Fibroblast of skin of left biceps (primary cell): ENCODE measurements at places on chromosomes 2 and 18.

DNA sequence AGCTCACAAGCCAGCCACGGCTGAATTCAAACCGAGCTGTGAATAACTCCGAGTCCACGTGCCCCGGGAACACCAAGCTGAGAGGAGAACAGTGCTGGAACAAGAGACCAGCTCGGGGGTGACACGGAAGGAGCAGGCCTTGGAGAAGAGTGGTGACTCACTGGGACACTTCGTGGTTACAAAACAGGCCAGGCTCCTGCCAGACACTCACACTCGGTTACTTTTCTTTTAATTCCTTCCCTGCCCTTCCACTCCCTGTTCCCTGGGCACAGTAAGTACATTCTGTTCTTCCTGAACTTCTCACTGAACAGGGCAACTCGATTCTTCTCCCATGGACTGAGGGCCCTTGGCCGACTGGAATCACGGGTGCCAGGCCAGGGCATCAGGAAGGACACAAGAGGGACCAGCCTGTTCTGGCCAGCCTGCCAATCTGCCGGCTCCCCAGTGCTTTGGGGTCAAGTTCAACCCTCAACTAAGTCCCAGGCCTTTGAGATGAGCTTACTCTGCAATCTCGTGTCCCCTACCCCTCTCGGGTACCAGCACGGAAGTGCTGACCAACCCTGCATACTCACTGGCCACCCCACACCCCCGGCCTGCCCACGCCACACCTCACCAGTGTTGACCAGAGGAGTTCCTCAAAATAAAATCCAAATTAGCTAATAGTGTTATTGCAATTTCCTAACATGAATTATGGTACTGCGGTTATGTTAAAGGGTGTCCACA lies 87.5 kb downstream of the TFCP2L1 start:
- DNase-seq = no peak

- DNase-seq = no peak
Measured at GRCh38 chr2:19848952-19849351, 52.8 kb downstream of the TTC32 start.

DNA sequence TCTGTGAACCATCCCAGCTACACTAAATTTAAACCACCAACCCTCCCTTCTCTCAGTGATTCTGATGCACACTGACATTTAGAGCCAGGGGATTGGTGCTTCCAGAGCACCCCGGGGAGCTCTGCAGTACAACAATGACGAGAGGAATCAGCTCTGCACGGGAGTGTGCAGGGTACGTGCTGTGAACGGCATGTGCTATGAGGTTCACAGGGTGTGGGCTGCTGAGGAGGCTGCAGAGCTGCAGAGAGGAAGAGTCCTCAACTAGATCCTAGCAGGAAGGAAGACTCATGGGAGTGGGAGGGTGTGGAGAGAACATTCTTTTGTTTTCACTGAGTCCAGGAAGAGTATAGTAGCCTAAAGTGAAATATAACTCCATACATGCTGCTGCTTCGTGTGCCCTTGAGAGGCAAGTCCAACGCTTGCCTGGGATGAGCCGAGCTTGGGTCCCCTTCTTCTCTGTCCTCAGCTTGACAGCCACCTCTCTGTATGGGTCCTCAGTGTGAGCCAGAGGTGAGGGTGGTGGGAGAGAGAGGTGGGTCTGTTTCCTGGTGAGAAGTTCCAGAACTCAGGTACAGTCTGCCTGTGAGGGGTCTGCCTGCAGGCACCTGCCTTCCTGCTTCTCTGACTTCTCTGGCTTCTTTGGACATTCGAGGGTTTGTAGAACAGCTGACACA lies 118.8 kb downstream of the CTIF start:
- no peak for DNase-seq

DNA sequence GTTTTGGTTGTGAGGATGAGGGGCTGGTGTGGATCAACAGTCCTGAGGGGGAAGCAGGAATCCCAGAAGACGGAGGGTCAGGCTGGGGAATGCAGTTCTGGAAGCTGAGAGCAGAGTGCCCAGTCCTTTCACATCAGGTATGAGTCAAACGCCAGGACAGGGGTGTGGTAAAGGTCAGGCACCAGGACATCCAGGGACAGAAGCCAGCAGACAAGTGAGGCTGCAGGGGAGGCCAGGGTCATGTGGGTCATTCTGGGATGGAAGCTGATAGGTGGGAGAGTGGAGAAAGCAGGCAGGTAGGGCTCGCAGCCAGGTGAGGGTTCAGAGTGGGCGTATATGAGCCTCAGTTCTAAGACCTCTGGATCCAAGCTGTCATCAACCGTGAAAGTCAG lies 12.8 kb upstream of the GNLY start:
- DNase-seq = no peak

DNA sequence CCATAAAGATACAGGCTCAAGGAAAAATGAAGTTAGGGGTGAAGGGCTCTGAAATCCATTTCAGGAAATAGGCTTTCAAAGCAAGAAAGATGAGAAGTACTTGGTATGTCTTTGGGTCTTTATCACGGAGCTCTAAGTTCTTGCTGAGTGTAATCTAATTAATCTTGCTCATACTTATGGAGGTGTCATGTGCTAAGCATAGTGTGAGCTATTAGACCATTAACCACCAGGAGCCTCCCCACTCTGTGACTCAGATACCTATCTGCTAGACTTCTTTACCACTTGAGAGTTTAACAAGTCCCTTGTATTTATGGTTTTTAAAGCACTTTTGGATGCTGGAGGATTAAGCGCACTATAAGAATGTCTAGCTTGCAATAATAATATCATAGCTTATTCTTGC lies 678.7 kb downstream of the EPHA4 start:
- no peak for DNase-seq

DNA sequence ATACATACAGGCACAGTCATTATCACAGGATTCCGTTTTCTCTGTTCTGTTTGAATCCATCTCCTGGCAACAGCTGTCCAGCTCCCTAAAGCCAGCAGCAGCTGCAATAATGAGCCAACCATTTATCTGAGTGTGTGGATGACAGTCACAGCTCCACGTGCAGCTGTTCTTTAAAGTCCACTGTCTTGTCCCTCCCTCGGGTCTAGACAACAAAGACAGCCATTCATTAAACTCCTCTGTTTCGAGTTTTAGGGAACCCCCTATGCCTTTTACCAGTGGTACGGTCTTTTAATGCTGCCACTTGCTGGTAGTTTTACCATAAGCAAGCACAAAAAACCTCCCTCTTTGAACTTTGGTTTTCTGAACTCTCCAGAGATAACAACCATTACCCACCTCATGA lies 16.0 kb upstream of the MSGN1 start:
- DNase-seq = no peak

DNA sequence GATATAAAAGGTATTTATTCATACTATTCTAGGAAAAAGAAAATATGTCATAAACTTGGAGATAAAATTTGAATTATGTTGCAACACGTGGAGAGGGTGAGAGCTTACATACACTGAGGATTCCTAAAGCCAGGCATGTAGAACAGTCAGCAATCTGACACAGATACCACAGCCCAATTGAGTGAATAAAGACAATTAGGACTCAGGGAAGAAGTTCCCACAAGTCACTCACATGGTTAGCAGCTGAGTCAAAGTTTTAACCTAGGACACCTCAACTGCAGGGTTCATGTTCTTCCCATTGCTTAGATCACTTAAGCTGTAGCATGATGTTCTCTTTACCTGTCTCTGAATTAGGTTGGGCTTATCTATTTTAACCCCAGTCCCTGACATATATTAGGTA lies 189.5 kb downstream of the CMPK2 start:
- no peak for DNase-seq

DNA sequence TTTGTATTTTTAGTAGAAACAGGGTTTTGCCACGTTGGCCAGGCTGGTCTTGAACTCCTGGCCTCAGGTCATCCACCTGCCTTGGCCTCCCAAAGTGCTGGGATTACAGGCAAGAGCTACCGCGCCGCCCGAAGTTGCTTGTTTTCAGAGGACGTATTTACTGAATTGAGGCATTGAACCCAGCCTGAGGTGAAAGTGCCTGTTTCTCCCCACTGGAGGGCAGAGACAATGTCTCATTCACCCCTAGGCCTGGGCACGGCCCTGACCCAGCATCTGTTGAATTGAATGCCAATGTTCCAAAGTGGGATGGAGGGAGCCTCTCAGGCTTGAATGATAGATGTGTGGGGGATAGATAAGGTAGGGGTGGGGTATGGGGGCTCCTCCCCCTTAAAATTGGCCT lies 4.5 kb upstream of the TMBIM1 start:
- DNase-seq = no peak

DNA sequence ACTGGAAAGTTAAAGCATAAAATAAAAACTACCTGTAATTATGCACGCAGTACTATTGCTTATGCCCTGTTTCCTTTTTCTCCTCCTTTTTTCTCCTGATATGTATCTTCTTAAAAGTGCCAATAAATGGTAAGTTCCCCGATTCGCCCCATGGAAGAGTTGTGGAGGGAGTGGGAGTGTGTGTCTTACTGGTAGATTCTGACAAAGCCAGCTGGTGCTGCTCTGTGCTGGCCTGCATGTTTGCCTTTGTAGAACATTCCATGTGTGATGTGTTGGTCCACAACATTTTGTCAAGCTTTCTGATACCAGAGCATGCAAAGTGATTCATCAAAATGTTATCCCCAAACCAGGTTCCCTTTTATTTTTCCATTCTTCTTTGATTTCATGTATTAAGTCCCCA lies 356.9 kb upstream of the RAB12 start:
- DNase-seq = no peak

GRCh38 chr2:132733094-132733493 lies 63.1 kb upstream of the LYPD1 start:
- peak; percentile 29 for DNase-seq

GRCh38 chr2:128306081-128306930 lies 12.4 kb downstream of the HS6ST1 start:
- DNase-seq = peak; percentile 79

- DNase-seq = peak; percentile 15
Measured at GRCh38 chr18:44229693-44230108, 451.0 kb upstream of the SETBP1 start.

- no peak for DNase-seq
Measured at GRCh38 chr2:238569507-238570195, 142.9 kb downstream of the ASB1 start.

GRCh38 chr18:45447355-45448265 lies 167.7 kb upstream of the SLC14A2 start:
- DNase-seq = no peak

DNA sequence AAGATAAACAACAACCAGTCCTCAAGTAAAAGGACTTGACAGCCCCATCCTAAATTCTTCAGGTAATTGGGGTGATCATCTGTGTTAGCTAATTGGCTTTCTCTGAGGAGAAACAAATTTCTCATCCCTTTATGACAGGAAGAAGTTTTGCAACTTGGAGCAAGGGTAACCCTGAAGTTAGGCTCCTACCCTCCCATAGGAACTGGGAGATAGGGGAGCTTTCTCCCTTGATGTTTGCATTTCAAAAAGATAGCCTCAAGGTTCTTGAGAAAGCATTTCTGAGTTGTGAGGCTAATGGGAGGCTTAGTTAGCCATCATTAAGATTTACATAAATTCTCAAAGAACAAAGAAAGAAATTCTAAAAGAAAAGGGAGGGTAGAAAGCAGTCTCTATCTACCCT lies 95.4 kb downstream of the MAP2 start:
- no peak for DNase-seq

DNA sequence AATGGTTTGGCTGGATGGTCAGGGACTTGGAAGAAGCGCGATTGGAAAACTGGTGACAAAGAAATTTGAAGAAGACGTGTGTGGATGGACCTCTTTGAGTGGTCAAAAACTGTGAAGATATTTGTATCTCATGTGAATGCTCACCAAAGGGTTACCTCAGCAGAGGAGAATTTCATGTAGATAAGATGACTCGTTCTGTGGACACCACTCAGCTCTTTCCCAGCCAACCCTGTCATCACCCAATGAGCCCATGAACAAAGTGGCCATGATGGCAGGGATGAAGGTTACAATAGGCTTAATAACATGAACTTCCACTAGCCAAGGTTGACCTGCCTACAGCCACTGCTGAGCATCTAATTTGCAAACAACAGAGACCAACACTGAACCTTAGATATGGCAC lies 248.3 kb downstream of the KCNE4 start:
- DNase-seq = no peak

DNA sequence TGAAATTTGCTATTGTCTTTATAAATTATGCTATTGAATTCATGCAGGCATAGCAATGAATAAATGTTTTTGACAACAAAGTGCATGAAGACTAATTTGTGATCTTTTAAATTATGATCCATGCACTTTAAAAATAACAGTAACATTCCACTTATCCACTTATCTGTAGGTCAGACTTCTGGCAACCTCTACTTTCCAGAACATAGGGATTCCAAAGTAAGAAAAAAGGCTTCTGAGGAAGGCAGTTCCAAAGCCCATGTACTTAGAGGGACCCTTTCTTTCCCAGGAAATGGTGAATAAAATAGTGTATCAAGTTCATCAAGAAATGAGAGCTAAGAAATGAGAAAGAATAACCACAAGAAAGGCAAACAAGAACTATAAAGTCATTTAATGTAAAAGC lies 58.3 kb downstream of the VIL1 start:
- DNase-seq = no peak

DNA sequence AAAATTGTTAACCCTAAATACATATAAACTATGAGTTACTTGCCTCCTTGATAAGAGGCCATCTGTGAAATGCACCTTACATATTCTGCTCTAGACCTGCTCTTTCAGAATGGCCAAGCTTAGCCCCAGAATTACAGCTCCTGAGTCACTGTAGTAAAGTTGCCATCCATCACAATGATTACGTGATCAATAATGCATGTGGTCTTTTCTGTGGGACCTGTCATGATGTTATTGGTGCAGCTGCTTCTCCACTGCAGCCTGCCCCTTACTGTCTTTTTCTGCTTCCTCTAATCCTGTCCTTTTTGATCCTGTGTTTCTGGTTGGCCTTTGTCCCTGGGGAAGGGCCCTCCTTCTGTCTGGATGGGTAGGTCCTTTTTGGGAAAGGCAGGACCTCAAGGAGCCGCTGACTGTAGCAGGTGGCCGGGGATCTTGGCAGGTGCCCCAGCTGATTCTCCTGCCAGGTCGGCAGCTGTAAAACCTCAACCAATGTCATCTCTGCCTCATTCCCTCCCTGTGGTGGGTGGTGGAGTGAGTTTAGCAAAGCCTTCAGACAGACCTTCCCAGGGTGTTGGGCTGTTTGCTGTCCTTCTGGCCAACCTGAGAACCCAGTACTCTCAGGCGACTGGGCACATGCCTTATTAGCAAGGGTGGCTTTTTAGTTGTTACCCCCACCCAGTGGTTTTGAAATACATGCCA lies 126.2 kb upstream of the EML6 start:
- no peak for DNase-seq

DNA sequence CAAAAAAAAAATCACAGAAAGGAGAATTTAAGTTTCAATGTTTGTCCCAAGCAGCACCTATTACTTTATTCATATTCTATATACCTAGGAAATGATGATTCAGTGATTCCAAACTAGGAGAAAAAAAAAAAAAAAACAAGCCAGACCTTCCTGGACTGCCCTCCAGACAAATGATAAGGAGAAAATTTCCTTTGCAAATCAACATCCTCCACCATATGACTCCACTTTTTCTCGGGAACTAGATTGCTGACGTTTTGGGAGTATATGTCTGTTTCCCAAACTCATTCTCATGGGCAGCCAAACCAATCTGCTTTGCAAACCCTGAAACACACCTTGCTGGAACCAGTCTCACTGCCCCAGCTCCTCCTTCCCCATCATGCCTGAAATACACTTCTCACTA lies 16.8 kb downstream of the AP1S3 start:
- no peak for DNase-seq
